ENCODE measurements at places on chromosomes 7 and 10.

GRCh38 chr10:8146650-8147049 lies 92.2 kb downstream of the GATA3 start:
- DNase-seq = no peak

DNA sequence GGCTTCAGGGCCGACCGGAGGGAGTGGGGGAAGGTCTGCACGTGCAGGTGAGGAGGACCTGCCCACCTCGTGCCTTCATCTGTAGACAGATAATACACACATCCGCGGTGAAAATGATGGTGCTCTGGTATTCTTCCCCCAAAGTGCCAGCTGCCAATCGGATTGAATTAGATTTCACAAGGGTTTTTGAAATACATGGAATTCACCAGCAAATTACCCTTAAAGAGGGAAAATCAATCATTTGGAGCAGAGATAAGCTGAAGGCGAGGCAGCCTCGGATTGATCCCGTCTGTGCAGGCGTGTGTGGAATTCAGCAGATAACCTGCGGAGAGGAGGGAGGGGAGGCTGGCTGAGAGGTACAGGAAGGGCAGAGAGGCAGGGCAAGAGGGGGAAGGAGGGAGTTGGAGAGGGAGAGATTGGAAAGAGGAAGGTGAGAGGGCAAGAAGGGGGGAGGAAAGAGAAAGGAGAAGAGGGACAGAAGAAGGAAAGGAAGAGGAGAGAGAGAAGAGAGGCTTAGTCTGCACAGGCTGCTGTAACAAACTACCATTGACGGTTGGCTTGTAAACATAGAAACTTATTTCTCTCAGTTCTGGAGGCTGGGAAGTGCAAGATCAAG lies 84.2 kb downstream of the C10orf105 start:
- no peak for DNase-seq

DNA sequence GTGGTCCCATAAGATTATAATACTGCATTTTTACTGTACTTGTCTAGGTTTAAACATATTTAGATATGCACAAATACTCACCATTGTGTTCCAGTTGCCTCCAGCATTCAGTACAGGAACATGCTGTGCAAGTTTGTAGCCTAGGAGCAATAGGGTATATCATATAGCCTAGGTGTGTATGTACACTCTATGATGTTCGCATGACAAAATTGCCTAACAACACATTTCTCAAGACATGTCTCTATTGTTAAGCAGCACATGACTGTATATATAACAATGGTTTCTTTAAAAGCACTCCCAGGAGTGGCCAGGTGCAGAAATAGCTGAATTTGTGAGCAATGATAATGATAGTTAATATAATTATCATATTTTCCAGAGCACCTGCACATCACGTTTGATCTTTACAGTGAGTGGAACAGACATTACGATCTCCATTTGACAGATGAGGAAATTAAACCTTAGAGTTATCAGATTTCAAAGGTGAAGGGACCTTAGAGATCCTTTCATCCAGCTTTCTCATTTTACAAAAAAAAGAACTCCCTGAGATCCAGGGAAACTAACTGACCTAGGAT lies 99.2 kb upstream of the PDCD4 start:
- no peak for DNase-seq

GRCh38 chr10:472241-472910 lies 217.1 kb downstream of the DIP2C start:
- no peak for DNase-seq

DNA sequence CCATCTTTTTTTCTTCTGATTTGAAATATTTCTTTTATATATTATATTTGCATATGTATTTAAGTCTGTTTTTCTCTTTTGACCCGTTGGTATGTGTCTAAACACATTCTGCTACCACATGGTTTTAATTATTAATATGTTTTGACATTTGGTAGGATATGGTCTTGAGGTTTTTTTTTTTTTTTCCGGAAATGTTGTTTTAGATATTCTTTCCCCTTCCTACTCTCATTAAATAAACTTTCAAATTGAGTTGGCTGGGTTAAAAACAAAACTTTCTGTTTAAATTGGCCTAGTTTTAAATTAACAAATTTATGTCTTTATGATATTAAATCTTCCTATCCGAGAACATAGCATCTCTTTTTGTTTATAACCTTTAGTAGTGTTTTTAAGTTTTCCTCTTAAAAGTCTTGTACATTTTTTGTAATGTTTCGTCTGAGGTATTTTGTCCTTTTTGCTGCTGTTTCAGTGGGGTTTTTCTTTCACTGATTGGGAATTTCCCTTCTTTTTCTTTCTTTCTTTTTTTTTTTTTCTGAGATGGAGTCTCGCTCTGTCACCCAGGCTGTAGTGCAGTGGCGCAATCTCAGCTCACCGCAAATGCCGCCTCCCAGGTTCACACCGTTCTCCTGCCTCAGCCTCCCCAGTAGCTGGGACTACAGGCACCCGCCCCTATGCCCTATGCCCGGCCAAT lies 25.4 kb downstream of the STAM start:
- DNase-seq = no peak
